ENCODE measurements at places on chromosomes 7 and 10. TPM values are rescaled to one million over a fixed set of nuclear protein-coding genes. Genes with fewer than 3 reads are reported as not detected.
A peak's percentile ranks its signal among the peaks of the same experiment; 100 is the strongest.

COX19 gene
- 11.3 TPM for total RNA-seq

HOXA9 gene
- total RNA-seq: 62.9 TPM

DNA sequence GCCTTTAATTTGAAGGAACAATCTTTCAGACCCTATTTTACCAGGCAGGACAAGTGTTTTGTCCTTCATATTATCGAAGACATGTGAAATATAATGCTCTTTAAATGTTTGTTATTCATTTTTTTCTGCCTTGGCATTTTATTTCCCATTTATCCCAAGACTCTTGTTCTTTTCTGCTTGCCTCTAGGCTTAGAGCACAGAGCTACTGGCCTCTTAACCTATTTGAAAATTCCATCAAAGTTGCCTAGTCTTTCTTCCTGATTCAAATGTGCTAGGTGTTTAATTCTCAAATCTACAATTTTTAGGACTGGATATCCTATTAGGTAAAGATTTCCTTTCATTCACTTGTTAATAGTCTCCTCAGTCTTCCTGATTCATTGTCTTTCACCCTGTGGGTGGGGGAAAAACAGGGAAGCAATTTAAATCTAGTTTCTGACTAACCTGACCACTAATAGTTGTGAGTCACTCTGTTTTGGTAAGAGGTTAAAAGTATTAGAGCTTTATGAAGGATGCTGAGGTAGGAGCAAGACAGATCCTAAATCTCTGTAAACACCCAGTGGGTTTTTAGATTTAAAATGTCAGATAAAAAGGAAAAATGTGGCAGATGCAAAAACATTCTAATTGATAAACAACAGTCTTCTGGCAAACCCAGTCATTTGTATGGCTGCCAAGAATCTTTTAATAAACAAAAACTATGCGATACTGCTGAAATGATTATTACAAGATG lies 1.5 kb downstream of the LIPK start:
- H3K4me1 ChIP-seq: peaks cover 25% of the 10 kb centered on the region
- peak; percentile 85 for DNase-seq
- peak overlapping the region; percentile 32 for H3K27ac ChIP-seq
- no peaks in the 10 kb centered on the region for H3K36me3 ChIP-seq
- H3K27me3 ChIP-seq: no peaks in the 10 kb centered on the region

GRCh38 chr10:5518143-5518542 lies 6.6 kb upstream of the CALML3 start:
- H3K4me3 ChIP-seq: no peak overlapping the region
- H3K36me3 ChIP-seq: no peaks in the 10 kb centered on the region
- H3K27me3 ChIP-seq: peaks cover 14% of the 10 kb centered on the region

DNA sequence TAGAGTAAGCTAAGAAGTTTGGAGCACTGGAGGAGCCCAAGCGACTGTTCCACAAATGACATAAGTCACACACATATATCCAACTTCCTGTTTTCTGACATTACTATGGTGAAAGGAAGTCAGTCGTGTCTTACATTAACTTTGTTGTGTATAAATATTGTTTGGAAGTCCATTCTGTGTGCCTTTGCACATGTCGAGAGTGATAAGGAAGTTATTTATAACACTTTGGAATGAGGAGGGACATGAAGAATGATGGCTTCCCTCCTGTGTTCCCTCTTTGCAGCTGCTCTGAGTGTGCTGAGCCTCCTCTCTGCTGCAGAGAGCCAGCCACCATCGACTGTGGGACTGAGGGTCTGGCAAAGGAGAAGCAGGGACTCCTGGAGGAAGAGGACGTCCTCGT lies 40.4 kb upstream of the MGMT start:
- no peak overlapping the region for H3K4me3 ChIP-seq
- no peak overlapping the region for H3K27ac ChIP-seq
- H3K4me1 ChIP-seq: no peaks in the 10 kb centered on the region
- no peaks in the 10 kb centered on the region for H3K27me3 ChIP-seq
- DNase-seq: peak; percentile 15

SORCS1 gene
- not detected for total RNA-seq

DNA sequence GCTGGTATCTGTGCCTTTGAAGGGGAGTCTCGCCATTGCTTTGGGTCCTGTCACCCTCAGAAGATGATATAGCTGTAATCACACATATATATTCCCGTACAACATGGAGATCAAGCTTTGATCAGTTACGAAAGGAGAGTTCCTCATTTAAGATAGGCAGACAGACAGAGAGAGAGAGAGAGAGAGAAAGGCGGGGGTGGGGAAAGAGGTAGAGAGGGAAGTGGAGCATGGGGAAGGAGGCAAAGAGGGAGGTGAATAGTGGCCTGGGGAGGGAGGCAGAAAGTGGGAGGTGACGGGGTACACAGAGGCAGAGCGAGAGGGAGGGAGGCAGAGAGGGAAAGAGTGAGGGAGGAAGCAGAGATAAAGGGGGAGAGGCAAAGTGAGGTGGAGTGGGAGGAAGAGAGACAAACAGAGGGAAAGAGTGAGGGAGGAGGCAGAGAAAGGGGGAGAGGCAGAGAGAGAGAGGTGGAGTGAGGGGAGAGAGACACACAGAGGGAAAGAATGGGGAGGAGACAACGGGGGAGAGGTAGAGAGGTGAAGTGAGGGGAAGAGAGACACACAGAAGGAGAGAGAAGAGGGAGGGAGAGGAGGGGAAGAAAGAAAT lies 44.6 kb upstream of the C1QL3 start:
- H3K27me3 ChIP-seq: no peaks in the 10 kb centered on the region
- no peaks in the 10 kb centered on the region for H3K36me3 ChIP-seq
- no peaks in the 10 kb centered on the region for H3K4me1 ChIP-seq
- no peak overlapping the region for H3K27ac ChIP-seq
- H3K4me3 ChIP-seq: no peak overlapping the region
- DNase-seq: no peak

SLC16A9 gene
- not detected for total RNA-seq

CFAP46 gene
- 0.75 TPM for total RNA-seq

FAM170B gene
- not detected for total RNA-seq

SEMA3E gene
- not detected for total RNA-seq

DNA sequence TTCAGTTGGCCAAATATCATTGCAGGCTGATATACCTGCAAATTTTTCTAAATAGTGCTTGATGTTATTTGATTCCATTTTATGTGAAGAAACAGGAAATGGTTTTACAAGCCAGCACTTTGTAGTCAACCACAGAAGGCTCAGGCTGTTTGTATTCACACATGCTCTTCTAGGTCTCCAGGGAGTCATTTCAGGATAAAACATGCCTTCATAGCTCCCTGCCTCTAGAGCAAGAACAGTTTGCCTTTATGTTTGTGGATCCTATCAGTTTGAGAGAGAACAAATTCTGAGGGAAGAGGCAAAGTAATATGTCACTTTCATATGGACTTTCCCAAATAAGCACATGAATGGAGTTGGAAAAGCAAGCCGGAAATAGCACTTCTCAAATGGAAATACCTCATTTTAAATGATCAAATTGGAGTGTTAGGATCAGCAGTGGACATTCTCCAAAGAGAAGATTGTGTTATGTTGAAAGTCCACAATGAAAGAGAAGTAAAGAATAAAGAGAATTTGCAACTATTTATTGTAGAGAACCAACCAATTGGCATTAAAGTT lies 277.6 kb downstream of the KCND2 start:
- H3K4me1 ChIP-seq: no peaks in the 10 kb centered on the region
- peaks cover 5% of the 10 kb centered on the region for H3K27me3 ChIP-seq
- no peak for DNase-seq
- H3K36me3 ChIP-seq: no peaks in the 10 kb centered on the region
- no peak overlapping the region for H3K4me3 ChIP-seq
- no peak overlapping the region for H3K27ac ChIP-seq

GRCh38 chr10:3777981-3778691 lies 6.9 kb downstream of the KLF6 start:
- H3K4me3 ChIP-seq: no peak overlapping the region
- H3K36me3 ChIP-seq: peaks cover 33% of the 10 kb centered on the region
- H3K27ac ChIP-seq: peak overlapping the region; percentile 26
- peak; percentile 42 for DNase-seq
- H3K27me3 ChIP-seq: no peaks in the 10 kb centered on the region
- peaks cover 57% of the 10 kb centered on the region for H3K4me1 ChIP-seq

DNA sequence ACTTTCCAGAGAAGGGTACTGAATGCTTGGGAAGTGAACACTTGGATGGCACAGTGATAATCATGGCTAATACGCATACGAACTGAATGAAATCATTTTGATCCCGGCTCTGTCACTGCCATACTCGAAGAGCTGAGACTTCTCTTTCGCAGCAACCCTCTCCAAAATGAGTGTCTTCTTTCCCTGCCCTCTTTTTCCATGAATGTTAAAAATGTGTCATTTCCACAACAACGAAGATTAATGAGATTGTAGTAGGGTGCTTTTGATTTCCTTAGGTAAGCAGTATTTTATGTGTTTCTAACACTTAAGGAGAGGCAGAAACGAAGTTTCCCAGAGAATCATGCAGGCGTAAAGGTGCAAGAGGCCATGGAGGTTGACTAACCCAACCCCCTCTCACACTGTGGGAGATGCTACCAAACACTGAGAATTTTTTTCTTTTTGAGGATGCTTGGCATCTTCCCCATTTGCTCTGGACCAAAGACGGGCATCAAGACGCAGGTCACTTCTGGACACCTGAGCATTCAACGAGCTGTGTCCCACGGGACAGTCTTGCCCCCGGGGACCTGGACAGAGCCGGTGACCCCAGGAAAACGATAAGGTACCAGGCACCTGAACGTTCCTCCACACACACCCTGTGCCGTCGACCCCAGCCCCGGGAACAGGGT lies 823 bp downstream of the COPG2 start:
- H3K27ac ChIP-seq: no peak overlapping the region
- H3K4me3 ChIP-seq: peak overlapping the region; percentile 77
- peaks cover 4% of the 10 kb centered on the region for H3K4me1 ChIP-seq
- DNase-seq: peak; percentile 20
- peaks cover 5% of the 10 kb centered on the region for H3K27me3 ChIP-seq

GRCh38 chr10:131038056-131038455 lies 273.5 kb downstream of the TCERG1L start:
- no peaks in the 10 kb centered on the region for H3K4me1 ChIP-seq
- no peaks in the 10 kb centered on the region for H3K36me3 ChIP-seq
- no peaks in the 10 kb centered on the region for H3K27me3 ChIP-seq

FKBP6 gene
- not detected for total RNA-seq

- H3K27me3 ChIP-seq: peaks cover 3% of the 10 kb centered on the region
- no peaks in the 10 kb centered on the region for H3K36me3 ChIP-seq
- no peak for DNase-seq
- H3K4me1 ChIP-seq: no peaks in the 10 kb centered on the region
Measured at GRCh38 chr10:110711382-110711781, 67.2 kb downstream of the RBM20 start.

PRPS1L1 gene
- total RNA-seq: not detected

DNA sequence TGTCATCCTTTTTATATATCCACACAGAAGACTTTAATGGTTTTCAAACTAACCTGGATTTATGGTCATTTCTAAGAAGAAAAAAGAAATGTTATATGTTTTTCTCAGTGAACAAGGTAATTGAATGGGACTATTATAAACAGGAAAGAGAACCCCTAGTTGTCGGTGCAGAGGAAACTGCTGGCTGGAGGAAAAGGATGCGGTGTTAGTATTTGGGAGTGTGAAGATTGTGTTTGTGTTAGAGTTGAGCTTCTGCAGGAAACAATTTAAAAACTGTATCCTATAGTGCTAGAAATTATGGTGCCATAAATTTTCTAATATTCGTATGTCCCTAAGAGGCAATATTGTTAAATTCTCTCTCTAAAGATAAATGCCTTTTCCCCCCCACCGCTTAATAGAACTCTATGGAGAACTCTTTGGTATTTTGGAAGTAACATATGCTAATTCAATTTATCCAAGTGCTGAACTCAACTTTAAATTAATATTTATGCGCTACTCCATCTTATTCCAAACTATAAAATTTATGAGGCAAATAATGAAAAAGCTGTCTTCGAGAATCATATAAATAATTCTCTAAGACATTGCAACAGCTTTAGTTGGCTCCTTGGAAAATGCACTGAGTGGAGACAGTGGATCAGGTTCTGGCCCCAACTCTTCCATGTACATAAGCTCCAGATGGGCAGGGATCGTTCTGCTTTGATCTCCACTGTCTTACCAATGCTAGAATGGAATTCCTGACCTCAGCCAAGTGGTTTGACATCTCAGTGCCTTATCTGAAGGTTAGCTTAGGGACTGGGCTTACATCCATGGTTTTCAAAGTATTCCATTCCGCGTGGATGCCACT lies 5.6 kb downstream of the BZW2 start:
- peaks cover 55% of the 10 kb centered on the region for H3K4me1 ChIP-seq
- no peaks in the 10 kb centered on the region for H3K36me3 ChIP-seq
- H3K27ac ChIP-seq: no peak overlapping the region
- peak; percentile 76 for DNase-seq
- no peaks in the 10 kb centered on the region for H3K27me3 ChIP-seq
- H3K4me3 ChIP-seq: no peak overlapping the region

DNA sequence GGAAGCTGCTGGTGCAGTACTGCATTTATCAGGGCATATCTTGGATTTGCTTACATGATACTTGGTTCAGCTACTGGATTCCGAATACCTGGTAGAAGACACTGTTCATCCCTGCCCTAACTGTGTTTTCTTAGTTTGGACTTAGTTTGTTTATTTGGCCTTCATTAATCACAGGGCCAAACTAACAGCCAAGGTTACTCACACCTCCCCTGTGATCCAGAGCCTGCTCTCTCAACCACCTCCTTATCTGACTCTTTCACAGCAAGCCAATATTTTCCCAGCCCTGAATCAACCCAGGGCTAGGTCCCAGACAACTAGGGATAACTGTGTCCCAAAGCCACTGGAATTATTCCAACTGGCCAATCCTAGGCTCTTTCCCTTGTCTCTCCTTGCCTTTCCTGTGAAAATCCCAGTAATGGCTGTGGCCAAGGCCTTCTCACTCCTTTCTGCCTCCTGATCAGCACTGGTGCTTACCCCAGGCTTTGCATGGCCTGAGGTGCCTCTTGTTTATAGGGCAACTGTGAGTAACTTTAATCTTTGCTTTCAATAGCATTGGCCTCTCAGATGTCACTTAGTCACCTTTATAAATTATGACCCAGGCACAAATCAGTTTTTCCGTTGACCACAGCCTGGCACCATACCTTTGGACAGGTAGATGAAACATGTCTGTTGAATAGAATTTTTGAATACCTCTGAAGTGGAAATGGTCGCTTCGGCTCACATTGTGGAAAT lies 9.3 kb upstream of the JCAD start:
- no peak overlapping the region for H3K4me3 ChIP-seq
- H3K4me1 ChIP-seq: peaks cover 10% of the 10 kb centered on the region
- H3K27ac ChIP-seq: no peak overlapping the region
- peak; percentile 27 for DNase-seq
- no peaks in the 10 kb centered on the region for H3K27me3 ChIP-seq
- H3K36me3 ChIP-seq: no peaks in the 10 kb centered on the region

NAT16 gene
- total RNA-seq: not detected

- H3K27ac ChIP-seq: no peak within 1 kb of the TSS
- H3K4me1 ChIP-seq: no peaks in the 10 kb centered on the region
- DNase-seq: no peak
- no peaks in the 10 kb centered on the region for H3K27me3 ChIP-seq
Measured at GRCh38 chr7:44541028-44541869, at the start of gene NPC1L1. Gene NPC1L1 (minus strand): TSS chr7:44541330. CDS start chr7:44541259, 71 bp downstream.

DNA sequence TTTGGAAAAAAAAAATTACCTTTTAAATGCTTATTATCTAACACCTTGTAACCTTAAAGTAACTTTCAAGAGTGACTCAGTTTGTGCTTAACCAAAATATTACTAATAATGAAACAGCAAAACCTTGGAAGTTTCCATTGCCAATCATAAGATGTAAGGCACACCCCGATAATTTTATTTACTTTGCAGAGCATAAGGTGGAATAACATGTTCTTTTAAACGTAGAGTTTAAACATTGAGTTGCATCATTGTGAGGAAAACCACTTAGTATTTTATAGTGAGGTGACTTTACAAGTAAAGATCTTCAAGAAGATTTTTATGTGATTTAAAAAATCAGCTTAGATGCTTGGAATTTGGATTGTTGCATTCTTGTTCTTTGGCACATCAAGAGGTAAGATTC lies at the start of gene PNLIPRP3:
PNLIPRP3 (plus strand) TSS at position 177 of the 400 bp plus-strand sequence; CDS start at position 343, 166 bp downstream.
- H3K36me3 ChIP-seq: no peaks in the 10 kb centered on the region
- H3K27ac ChIP-seq: no peak within 1 kb of the TSS
- no peak for DNase-seq
- H3K4me3 ChIP-seq: no peak within 1 kb of the TSS
- no peaks in the 10 kb centered on the region for H3K27me3 ChIP-seq
